ENCODE measurements at places on chromosomes 13 and 19. TPM values are rescaled to one million over a fixed set of nuclear protein-coding genes. Genes with fewer than 3 reads are reported as not detected.

Gene SRRM5
- total RNA-seq: 0.12 TPM

Gene WDR87
- total RNA-seq: not detected

Gene C19orf47
- 10.6 TPM for total RNA-seq

Gene ACP7
- total RNA-seq: 0.22 TPM

Gene NXNL1
- total RNA-seq: not detected

All from epithelial cell of proximal tubule (primary cell).